ENCODE measurements at places on chromosomes 11 and 22.

GRCh38 chr11:1084561-1085439 lies 10.1 kb downstream of the MUC2 start:
- no peak for DNase-seq

DNA sequence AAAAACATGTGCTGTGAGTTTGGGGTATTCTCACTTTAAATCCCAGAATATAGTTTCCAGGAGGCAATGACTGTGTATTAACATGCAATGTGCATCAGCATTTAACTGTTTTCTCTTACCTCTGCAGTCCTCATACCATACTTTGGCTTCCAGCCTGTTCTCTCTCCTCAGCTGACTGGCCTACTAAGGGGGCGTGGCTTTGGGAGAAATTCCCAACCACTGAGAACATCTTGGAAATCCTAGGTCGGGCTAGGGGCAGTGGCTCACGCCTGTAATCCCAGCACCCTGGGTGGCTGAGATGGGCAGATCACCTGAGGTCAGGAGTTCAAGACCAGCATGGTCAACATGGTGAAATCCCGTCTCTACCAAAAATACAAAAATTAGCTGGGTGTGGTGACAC lies 13.5 kb upstream of the ZC3H12C start:
- no peak for DNase-seq

DNA sequence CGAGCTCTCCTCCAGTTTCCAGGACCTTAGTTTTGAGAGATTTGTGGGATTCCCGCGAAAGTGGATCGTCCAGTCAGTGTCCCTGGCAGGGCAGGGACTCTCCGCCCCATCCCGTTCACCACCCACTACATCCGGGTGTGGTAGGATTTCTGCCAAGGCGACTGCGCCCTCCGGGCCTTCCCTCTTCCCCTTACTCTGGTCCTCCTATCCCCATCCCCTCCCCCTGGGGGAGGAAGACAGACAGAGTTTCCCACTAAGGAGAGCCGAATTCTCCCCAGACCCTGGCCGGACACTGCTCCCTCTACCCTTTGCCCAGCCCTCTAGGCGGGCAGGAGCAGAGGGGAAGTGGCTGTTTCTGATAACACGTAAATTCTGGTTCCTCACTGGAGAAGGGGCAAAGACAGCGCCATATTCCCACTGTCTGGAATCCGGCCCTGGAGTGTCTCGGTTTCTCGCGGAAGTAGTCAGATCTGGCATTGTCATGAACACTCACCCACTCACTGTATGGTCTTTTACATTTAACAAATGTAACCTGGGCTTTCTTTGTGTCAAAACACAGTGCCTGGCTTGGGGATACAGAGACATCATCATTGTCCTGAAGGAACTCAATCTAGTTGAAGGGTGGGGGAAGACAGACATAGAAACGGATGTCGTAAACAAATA lies 1.1 kb upstream of the NECTIN1 start:
- DNase-seq, result peak; percentile 42

DNA sequence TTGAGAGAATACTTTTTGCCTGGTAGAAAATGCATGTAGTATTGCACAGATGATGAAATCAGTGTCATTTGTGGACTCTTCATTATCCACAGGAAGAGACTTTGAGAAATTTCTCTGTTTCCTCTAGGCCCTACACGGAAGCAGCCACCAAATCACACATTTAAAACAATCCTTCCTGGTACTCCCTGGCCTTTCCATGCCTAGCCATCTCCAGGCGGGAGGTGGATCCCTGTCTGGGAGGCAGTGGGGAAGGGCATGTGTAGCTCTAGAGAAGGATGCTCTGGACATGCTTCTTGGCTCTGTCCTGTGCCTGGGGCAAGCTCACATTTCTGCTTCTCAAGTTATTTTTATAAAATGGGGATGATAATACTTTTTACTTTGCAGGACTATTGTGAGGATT lies 114.1 kb downstream of the ADAMTS15 start:
- DNase-seq, result no peak

GRCh38 chr22:47165338-47166032 lies 403.0 kb downstream of the TBC1D22A start:
- DNase-seq, result no peak

- peak; percentile 74 for DNase-seq
Measured at GRCh38 chr11:9815486-9816136, 151.7 kb downstream of the SWAP70 start.

GRCh38 chr11:116472651-116473050 lies 300.1 kb downstream of the BUD13 start:
- no peak for DNase-seq

DNA sequence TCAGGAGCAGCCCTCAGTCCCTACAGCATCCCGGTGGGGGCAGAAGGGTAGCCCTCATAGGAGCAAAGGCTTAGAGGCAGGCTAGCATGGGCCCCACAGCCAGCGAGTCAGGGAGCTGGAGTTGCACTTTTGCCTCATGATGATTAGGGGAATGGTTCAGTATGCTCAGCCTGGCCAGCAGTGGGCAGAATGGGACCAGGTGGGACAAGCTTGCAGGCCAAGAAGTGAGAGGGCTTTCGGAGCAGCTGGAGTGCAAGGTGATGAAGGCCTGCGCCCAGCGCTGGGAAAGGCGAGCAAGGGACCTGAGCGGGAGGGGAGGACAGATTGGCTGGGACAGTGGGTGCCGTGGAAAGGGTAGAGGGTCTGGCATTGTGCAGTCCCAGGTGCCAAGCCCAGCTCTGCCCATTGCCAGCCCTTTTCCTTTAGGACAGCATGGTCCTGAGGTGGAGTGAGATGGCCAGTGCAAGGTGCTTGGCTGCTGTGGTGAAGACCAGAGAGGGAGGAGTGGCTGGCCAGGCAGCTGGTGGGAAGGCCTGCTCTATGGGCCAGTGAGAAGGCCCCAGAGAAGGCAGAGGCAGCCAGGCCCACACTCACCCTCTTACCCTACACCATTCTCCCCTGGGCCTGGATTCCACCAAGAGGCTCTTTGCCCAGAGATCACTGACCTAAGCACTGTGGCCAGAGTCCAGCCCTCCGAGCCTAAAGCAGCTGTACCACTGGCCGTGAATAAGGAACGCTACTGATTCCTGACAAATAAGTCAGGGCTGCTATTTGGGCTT lies 47.9 kb upstream of the SUSD2 start:
- DNase-seq, result no peak

DNA sequence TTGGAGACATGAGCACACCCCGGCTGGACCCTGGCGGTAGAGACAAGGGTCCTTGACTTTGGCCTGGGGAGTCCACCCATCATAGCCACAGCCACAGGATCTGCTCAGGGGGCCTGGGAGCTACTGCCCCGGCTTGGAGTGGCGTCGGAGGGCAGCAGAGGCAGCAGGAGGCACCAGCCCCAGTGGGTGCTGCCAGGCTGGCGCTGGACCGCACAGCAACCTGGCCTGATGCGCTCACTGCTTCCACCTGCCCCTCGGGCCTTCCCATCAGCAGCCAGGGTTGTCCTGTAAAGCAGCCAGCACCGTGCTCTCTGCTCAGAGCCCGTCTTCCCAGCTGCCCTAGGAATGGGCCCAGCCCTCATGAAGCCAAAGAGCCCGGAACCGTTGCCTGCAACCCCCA lies 21.9 kb downstream of the SULT4A1 start:
- DNase-seq, result no peak

- no peak for DNase-seq
Measured at GRCh38 chr11:126359431-126360048, 4.1 kb downstream of the ST3GAL4 start.

- no peak for DNase-seq
Measured at GRCh38 chr11:10777806-10778205, 26.8 kb downstream of the CTR9 start.

DNA sequence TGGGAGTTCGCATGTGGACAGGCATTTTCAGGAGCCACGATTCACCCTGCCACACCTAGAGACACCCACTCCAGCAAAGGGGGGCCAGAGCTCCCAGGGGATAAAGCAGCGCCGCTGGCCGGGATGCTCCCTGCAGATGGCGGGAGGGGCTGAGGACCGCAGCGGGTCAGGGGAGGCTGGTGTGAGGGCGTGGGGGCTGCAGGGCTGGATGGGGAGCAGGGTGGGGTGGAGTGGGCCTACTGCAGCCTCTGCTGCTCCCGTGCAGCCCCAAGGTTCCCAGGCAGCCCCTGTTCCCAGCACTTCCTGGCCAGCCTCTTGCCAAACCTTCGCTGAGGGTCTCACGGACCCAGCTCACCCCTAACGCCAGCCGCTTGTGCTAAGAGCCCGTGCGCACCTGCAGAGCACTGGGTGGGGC lies 13.0 kb downstream of the MUC5B start:
- DNase-seq, result no peak

DNA sequence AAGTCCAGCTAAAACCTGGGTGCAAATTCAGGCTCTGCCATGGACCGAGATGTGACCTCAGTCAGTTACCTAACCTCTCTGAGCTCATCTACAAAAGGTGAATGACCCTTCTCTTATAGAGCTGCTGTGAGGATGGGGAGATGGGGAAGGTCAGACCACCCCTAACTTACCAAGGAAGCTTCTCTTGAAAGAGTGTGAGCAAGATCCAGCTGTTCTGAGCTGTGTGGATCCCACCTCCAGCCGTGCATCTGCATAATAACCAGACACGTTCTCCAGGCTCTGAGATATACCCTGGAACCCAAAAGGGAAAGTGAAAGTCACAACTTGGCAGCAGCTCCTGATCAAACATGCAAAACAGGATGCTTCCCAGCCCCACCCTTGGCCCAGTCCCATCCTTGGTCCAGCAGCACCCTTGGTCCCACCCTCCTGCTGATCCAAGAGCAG lies at the start of gene APOL3:
TSS of gene APOL3 (minus strand) at position 257 of the 444 bp plus-strand sequence. CDS start 11,700 bp downstream, outside the sequence.
- no peak for DNase-seq

GRCh38 chr11:112366777-112367176 lies 106.1 kb upstream of the PLET1 start:
- peak; percentile 6 for DNase-seq

DNA sequence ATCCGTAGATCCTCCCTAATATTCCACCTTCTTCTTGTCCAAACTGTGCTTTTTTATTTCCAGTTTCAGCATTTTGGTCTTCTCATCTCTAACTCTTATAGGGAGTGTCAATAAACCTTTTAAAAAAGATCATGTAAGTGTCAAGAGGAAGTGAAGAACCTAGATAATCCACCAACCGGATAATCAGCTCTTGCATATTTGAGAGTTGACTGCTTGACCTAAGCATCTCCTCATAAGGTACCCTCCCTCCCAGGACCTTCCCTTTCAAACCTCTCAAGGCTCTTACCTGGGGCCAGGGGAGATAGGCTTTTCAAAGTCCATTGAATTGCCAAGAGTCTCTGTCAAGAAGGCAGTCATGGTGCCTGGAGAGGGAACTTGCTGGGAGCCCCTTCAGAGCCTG lies 691 bp upstream of the EHF start:
- no peak for DNase-seq

DNA sequence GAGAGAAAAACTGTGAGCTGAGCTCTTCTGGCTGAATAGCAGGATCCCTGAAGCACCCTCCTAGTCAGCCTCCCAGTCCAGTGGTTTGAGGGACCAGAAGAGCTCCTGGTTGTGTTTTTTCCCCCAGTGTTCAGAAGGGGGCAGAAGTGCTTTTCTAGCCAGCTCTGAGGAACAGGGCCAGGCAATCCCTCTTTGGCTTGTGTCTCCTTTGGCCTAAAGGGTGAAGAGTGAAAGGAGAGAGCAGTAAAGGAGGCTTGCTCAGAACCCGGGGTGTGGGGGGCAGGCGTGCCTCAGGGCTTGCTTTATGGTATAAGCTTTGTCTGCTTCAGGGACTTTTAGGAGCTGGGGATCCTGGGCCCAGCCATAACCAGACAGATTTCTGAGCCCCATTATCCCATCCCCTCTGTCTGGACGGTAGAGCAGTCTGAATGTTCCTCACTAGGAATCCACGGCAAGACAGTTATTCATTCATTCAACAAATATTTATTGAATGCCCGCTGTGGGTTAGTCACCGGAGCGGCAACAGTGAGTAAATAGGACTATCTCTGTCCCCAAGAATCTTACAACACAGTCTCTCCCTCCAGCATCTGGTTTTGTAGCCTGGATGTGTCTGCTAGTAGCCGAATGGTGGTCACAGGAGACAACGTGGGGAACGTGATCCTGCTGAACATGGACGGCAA lies 14.5 kb downstream of the ACP2 start:
- DNase-seq, result peak; percentile 61

GRCh38 chr11:61791737-61792309 lies 576 bp downstream of the TMEM258 start:
- peak; percentile 53 for DNase-seq

- DNase-seq, result no peak
Measured at GRCh38 chr11:67436459-67437081, 912 bp downstream of the PTPRCAP start.

DNA sequence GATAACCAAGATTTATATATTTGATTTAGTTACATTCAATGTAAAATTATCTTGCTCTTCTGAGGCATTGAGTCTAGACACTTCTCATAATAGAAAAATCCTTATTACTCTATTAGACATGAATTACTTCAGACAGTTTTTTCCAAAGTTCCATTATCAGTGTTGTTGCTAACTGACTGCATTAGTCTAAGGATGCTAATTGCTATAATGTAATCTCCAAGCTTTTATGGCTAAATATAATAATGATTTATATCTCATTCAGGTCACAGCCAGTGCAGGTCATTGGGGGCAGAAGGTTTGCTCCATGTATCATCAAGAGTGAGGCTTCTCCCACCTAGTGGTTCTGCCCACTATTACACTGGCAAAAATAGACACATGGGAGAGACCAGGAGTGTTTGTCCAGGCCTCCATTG lies 377.2 kb upstream of the DDI1 start:
- DNase-seq, result no peak

DNA sequence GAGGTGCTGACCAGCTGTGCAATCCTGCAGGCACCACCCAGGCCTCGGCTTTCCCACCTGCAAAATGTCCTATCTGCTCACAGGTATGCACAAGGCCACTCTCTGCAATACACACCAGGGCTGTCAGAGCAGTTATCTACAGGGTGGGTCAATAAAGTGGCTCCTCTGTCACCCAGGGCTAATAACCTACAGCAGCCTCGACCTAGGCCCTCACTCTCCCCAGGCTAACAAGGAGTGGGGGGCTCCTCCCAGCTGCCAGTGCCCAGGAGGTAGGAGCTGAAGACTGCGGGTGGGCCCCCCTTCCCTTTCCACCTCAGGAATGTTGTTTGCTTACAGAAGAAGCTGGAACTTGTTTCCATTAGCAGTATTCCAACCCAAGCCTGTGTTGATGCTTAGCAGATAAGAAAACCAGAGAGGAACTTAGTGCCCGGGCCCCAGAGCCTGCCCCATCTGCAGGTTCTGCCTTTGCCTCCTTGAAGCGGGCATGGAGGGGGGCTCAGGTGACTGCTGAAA lies 26.8 kb downstream of the MYH9 start:
- no peak for DNase-seq

GRCh38 chr22:47069270-47069669 lies 306.8 kb downstream of the TBC1D22A start:
- DNase-seq, result no peak

- DNase-seq, result peak; percentile 34
Measured at GRCh38 chr22:36734171-36735058, 30.9 kb upstream of the CACNG2 start.
